ENCODE measurements at places on chromosomes 2 and 18.

- DNase-seq, result no peak
Observed at GRCh38 chr2:235770909-235771820, 277.3 kb downstream of the AGAP1 start.

- DNase-seq, result no peak
Observed at GRCh38 chr2:44189104-44189503, 20.4 kb downstream of the PPM1B start.

GRCh38 chr2:49714454-49714853 lies 560.1 kb upstream of the FSHR start:
- DNase-seq, result no peak

DNA sequence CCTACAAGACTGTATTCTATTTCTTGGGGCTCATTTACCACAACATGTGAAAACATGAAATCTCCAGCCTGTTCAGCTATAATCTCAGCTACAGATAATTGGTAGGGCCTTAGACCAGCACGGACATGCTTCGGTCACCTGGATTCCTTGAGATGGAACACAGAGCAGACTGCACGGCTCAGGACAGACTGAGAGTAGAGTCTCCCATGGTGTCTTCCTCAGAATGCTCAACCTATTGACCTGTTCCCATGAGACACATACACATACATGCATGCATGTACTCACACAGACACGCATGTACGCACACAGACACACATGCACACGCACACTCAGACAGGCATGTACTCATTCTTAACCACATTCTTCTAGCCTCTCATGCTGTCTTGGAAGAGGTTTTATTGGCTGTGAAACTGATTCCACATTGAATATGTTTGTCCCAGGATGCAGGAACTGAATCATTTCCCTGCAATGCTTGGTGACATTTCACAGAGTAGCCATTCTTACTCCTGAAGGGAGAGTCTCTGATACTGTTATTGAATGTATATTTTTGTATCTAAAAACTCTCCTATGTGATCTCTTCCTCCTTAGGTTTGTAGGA lies 23.5 kb upstream of the BZW1 start:
- DNase-seq, result no peak

DNA sequence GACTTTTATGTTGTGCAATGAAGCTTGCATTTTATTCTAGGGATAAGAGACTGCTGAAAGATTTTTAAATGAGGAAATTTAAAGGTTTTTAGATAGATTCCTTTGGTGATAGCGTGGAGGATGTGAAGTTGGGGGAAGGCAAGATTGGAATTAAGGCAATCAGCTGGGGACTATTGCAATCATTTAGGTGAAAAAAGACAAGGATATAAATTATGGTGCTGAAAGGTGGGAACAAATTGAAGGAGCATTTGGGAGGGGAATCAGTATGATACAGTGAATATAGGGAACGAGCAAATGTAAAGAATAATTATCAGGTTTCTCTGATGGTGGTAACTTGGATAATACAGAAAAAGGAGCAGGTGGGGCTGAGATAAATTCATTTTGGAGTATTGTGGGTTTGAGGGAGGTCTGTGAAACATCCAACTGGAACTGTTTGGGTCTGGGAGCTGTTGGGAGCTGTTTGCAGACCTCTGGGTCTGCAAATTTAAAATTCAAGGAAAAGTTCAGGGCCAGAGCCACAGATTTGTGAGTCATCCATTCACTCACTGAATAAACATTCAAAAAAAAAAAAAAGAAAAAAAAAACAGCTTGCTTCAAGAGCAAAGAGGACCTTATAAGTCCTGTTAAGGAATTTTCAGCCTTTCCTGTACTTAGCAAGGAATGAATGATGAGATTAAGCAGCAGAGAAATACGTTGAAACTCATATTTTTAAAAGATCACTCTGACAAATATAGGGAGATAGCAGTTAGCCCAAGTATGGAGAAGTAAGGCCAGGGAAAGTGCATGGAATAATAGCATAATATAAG lies 257.5 kb upstream of the FN1 start:
- no peak for DNase-seq

DNA sequence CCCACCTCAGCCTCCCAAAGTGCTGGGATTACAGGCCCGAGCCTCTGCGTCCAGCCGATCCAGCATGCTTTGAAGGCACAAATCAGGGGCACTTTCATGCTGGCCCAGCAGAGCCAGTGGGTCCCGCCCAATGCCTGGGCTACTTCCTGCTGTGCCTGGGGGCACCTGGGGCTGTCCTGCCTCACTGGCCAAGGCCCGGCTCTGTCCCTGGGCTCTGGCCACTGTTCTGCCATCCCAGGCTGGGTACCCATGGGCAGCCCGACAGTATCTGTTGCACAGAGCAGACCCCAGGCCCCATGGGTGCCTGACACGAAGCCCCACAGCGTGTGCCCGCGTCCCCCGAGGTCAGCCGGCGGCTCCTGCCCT lies 6.8 kb upstream of the GAL3ST2 start:
- DNase-seq, result no peak

- DNase-seq, result no peak
Observed at GRCh38 chr2:44389895-44390294, 28.1 kb downstream of the CAMKMT start.

- DNase-seq, result no peak
Observed at GRCh38 chr2:11862049-11862448, 115.6 kb downstream of the LPIN1 start.

DNA sequence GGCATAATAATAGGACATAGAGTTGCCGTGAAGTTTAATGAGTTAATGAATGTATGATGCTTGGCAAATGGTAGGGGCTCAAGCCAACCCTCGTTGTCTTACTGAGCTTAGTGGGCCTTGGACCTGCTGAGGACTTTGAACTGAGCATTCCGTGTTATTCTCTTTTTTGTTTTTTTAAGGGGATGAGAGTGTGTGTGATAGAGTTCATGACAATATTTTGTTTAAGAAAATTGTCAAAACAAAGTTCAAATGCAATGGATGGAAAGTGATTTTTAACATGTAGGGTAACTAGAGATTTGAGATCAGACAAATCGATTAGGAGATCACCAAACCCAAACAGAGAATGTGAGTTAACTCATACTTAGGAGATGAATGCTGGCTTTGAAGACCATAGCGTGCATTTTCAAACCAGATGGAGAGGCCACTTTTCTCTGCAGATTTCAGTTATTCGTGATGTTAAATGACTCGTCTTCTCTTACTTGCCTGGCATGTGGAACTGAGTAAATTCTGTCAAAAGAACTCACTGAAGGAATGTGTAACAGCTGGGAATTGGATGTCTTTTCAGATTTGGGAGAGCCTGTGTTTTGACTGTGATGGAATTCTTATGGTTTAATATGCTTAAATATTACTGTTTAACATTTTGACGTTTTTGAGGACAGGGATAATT lies 88.7 kb downstream of the NEDD4L start:
- DNase-seq, result no peak

DNA sequence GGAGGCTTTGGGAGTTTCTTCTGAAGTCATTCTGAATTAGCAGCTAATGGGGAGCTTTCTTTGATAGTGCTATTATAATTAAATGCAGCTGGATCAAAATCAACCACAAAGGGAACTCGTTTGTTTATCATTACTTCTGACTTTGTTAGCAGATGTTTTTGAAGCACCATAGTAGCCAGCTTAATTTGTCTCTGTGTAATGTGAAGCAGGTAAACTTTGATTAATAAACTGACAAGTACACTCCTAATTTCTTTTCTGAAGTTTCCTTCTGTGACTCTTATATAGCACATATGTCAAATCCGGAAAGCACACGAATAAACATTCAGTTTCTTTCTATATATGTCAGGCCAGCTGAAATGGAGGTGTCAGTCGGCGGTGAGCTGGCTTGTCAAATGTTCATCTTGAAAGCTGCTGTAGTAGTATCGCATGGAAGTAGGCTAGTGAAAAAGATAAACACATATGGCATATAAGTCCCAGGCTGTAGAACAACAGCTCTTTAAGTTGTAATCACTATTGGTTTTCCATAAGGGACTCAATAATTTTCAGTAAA lies 451.9 kb upstream of the ZEB2 start:
- no peak for DNase-seq

GRCh38 chr2:6960659-6961058 lies 43.4 kb downstream of the RNF144A start:
- DNase-seq, result no peak
